ENCODE measurements at places on chromosomes 2 and 18.

DNA sequence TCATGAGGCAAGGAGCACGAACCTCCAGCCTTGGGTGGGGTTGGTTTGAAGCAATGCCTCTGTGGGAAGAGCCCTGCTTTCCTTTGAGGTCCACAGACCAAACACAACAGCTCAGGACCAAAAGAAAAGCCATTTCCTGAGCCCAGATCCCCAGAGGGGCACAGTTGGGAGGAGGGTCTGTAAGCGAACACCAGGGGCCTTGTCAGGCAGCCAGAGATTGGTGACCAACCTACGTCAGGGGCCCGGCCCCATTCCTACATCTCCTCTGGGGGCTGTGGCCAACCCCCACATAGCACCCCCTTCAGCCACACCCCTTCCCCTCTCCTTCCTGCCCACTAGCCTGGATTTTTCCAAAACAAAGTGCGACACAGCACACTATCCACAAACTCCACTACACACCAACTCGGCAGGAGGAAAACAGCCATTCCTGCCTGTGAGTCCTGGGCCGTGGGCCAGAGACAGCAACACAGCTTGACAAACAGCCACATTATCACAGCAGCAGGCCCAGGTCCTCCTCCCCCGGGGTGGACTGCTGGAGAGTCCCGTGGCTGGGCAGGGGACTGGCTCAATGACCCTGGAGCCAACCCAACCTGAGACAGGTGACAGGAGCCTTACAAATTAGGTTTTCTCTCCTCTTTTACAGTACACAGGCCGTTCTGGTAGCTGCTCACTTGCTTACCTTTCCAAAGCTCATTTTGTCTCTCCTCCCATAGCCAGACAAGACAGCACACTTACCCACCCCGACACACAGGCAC, 98.8 kb downstream of the TNS1 start:
- DNase-seq, result no peak

GRCh38 chr18:79511271-79511670, 115.5 kb downstream of the NFATC1 start:
- no peak for DNase-seq

GRCh38 chr18:63924551-63924950, 16.8 kb downstream of the SERPINB10 start:
- no peak for DNase-seq

GRCh38 chr2:151775057-151775740, 40.9 kb upstream of the NEB start:
- no peak for DNase-seq

DNA sequence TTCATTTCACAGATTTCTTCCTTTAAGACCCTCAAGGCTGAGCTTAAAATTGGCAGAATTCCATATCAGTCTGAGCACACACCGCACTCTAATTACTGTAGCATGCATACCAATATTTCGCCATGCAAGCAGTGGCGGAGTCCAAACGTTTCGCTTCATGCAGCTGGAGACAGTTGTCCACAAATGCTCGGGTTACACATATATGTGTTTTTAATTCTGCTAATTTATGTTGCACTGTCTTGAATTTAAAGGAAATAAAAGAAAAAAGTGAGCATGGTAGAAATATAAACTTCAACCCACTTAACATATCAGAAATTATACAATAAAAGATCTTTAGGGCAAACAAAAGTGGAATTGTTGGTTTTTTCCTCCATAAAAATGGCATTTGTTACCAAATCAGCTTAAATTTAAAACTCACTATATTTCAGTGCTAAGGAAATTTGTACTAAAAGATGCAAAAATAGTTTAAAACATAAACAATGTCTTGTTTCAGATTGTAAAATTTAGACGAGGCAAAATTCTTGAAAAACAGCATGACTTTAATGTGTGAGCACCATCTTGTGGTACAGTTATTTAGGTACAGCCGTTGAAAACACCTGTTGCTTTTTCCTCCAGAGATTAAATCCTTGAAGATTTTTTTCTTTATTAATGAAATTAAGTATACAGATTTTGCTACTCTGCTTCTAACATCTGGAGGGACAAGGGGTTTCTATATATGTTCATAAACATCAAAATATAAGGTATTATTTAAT, 24.1 kb upstream of the KANSL1L start:
- peak; percentile 28 for DNase-seq

GRCh38 chr2:42913280-42913878, 121.0 kb upstream of the HAAO start:
- DNase-seq, result no peak

DNA sequence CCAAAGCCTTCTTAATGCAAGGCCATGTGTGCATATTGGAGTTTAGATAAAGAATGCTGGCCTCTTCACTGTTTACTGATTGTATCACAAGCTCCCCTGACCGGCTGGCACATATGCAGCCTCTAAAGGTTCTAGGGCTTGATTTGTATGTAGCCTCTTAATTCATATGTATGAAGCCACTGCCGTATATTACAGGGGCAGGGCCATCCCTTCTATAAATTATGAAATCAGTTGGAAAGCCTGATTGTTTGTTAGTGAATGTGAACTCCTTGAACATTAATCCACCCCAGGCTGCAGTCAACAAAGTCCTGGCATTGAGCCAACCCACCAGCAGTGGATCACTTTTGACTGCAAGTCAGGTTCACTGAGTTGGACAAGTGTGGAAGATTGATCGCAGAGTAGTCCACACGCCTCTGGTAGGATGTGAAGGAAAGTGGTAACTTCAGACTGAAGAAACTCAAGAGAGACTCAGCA, 61.6 kb upstream of the PARD3B start:
- DNase-seq, result no peak

DNA sequence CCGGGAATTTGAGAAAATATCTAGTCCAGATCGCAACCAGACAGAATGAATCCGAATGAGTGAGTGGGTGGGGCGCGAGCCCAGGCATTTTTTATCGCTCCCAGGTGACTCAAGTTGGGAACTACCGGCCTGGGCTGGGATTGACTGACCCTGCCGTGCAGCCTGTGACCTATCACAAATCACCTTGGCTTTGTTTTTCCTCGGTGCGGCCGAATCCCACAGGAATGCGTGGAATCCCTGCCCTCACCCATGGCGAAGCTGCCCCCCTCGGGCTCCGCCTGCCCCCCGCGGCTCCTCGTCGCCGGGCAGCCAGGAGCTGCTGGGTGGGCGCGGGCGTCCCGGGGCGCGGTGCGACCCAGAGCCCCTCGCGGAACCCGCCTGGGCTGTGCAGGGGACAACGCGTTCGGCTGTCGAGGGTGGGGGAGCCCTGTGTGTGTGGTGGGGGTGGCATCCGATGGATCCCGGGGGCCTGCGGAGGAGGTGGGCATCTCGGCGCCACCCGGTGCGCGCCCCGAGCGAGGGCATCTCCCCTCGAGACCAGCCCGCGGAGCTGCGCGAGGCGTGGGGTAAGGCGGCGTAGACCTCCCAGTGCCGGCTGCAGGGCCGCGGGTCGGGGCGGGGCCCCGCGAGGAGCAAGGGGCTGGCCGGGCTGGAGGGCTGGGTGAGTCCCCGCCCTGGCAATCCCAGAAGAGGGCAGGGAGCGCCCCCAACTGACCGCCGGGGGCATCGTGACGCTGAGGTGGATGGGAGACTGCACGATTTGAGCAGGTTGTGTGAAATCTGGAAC, 16.5 kb downstream of the B3GNT7 start:
- DNase-seq, result peak; percentile 82

DNA sequence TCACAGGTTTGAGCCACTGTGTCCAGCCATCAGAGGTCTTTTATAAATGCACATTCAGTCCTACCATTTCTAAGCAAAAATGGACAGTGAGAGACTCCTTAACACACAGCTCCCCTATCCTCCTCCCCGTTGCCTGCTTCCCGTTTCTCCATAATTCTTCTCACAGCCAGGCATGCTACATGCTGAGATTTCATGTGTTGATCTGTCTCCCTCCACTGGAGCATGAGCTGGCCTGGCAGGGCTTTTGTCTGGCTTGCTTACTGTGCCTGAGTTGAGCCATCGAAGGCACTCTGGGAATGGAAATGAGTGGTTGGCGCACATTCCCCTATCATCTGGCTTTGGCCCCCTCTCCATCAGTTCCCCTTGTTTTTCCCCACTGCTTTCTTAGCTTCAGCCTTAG, 413.5 kb downstream of the PTPRM start:
- DNase-seq, result no peak

DNA sequence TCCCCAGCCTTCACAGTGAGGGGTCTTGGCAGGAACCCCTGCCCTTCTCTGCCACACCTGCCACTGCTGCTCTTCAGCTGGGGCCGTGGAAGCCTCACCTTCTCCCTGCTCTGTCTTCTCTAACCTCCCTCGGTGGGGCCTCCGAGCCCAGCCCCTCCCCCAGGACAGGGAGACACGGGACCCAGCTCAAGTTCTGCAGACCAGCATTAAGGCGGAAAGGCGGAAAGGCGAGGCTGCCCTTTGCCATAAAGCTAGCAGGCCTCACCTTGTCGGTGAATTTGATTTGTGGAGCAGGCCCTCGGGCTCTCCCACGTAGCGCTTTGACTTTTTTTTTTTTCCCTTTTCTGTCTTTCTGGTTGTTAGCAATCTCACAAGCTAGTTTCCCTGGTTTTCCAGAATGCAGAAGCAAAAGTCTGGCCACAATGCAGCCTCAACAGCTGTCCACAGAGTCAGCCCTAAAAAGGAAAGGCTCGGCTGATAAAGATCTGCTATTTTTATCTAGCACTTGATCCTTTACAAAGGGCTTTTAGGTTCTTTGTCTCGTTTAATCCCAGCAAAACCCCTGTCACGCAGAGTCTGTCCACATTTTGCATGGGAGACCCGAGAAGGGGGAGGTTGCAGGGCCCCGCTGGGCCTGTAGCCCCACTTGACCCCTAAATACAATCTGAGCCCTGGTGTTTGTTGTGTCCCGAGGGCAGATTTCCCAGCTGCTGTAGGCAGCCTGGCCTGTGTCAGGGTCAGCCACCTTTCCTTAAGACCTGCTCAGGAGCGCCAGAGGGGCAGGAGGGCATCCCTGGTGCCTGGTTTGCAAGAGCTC, 6.0 kb downstream of the ITM2C start:
- DNase-seq, result peak; percentile 72

- no peak for DNase-seq
Measured at GRCh38 chr2:240986787-240987411, 11.5 kb upstream of the SNED1 start.

DNA sequence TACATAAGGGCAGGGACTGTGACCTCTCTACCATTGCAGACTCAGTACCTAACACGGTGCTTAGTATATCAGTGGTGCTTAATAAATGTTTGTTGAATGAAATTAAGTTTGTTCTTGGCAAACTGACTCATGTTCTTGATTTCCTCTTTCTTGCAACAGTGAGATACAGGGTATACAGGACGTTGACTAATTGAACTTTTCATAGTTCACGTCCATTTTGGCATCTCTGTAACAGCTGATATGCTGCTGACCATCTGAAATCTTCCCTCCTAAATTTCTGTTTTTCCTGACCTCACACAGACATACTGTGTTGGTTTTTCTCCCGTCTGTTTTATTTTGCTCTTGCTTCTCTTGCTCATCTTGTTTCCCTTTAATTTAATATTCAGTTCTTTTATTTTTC, 44.2 kb downstream of the LHCGR start:
- DNase-seq, result no peak

GRCh38 chr18:56836173-56836572, 185.0 kb downstream of the WDR7 start:
- DNase-seq, result no peak

Data from HL-60 (cell line).